Activated T-cell treated with anti-CD3 and anti-CD28 coated beads for 4 hours (primary cell): ENCODE measurements at places on chromosomes 5 and 9.
A peak's percentile ranks its signal among the peaks of the same experiment; 100 is the strongest.

- no peak for DNase-seq
These were observed 18.1 kb upstream of the PDCL start for GRCh38 chr9:122846371-122846940.

- DNase-seq = no peak
These were observed 43.0 kb downstream of the PARP8 start for GRCh38 chr5:50709471-50709870.

- no peak for DNase-seq
These were observed 14.5 kb downstream of the PCDH1 start for GRCh38 chr5:141863569-141864178.

GRCh38 chr5:14870337-14871213, 1.0 kb downstream of the ANKH start:
- DNase-seq = peak; percentile 64

DNA sequence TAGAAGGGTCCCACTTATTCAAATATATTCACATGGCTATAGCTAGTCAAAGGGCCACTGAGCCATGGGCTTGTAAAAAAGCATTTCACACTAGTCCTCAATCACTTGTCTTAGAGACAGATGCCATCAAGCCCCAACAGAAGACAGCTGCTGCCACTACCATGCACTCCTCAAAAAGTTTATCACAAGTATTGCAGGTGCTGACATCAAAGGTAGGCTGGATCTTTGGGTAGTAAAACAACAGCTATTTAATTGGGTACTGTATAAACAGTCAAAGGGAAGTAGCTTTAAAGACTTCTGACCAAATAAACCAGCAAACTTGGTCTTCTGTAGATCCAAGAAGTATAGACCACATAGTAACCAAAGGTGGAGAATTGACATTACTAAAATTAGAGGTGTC, 59.2 kb upstream of the FER start:
- no peak for DNase-seq

- no peak for DNase-seq
These were observed 48.8 kb downstream of the DBH start for GRCh38 chr9:133684936-133685361.

GRCh38 chr5:73668486-73669111, 42.6 kb downstream of the ARHGEF28 start:
- DNase-seq = no peak
